ENCODE measurements at places on chromosomes 1 and 21. TPM values are rescaled to one million over a fixed set of nuclear protein-coding genes. Genes with fewer than 3 reads are reported as not detected.

DNA sequence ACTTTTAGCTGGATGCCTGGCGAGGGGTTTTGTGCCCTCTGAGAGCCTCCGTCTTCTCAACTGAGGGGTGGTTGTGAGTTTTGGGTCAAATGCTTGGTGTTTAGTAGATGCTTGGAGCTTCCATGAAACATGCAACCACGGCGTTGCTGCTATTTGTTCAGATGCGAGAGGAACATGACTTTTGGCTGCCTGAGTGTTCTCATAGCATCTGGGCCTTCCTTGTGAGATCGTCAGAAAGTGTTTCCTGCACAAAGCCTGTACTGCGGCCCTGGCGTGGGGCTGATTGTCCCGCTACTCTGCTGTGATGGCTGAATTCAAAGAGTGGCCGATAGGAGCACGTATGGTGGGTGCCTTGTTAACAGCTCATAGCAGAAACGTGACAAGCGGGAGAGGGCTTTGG, 69.8 kb upstream of the FAM3B start:
- no peak for DNase-seq

GRCh38 chr1:11071463-11072215, 11.8 kb upstream of the SRM start:
- DNase-seq: no peak

DNA sequence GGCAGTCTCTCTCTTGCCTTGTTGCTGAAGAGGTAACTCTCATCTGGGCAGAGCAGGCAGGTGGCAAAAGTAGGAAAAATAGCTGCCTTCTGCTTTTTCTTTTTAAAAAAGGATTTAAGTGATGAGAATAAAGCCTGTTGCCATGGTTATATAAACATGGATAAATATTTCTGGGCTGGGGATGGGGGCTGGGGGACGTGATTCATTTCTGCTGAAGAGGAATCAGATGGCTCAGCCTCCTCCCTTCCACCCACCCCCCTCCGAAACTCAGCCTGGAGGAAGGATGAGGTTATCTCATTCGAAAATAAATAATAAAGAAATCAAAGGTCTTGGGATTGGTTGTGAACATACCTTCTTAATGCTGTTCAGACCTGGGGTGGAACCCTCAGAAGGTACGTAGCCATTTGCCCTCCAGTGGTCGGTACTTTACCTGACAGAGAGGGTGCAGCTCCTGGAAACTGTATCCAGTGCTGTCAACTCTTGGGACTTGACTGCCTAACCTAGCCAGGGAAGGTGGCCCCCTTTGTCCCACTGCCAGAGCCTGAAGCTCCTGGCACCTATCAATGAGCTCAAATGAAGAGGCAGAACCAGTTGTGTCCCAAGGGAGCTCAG, 3.8 kb upstream of the INKA2 start:
- DNase-seq: no peak

GRCh38 chr1:44275991-44276405, 62.7 kb downstream of the DMAP1 start:
- DNase-seq: no peak

DNA sequence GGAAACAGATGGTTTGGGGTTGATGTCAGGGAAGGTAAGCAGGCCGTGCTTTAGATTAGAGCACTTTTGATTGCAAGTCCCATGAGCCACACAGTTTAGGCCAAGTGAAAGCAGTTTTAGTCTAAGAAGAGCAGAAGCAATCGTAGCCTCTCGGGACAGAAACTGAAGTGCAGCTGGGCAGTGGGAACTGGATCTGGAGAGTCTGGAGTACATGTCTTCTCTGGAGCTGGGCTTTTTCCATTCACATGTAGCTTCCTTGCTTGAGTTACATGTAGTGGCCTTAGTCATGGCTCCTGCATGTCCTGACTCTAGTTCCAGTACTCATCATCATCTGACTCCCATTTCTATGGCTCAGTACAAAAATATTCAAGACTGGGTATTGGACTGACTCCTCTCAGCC, 16.7 kb downstream of the CAMTA1 start:
- DNase-seq: no peak

DNA sequence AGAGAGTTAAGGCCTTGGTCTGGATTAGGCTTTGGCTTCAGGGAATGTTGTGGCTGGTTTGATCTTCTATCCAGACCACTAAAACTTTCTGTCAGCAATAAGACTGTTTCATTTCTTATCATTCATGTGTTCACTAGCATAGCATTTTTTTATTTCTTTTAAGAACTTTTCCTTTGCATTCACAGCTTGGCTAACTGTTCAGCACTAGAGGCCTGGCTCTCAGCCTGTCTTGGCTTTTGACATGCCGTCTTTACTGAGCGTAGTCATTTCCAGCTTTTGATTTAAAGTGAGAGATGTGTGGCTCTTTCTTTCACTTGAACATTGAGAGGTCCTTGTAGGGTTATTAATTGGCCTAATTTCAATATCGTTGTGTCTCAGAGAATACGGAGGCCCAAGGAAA, 62.5 kb downstream of the RNF220 start:
- no peak for DNase-seq

DNA sequence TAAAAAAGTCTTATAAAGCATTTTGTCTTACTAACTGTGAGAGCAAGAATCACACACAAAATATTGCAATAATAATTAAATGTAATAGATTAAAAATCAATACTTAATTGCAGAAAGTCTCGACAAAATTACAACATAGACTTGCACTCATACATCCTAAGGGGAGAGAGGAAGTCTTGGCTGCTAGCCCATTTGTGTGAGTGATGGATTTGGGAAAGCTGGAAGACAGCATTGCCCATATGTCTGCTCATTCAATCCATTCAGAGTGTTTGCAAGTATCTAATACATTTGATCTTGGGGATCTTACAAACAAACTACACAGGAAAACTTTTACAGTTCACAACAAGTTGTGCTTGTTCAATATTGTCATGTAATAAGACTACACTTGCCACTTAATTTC, 140.5 kb downstream of the COL11A1 start:
- DNase-seq: no peak

Gene FCRLB
- 0.48 TPM for polyA plus RNA-seq

Gene NCAM2
- 7.7 TPM for polyA plus RNA-seq

Gene FAM151A
- polyA plus RNA-seq: not detected
